ENCODE measurements at places on chromosomes 1 and 21. TPM values are rescaled to one million over a fixed set of nuclear protein-coding genes. Genes with fewer than 3 reads are reported as not detected.

DNA sequence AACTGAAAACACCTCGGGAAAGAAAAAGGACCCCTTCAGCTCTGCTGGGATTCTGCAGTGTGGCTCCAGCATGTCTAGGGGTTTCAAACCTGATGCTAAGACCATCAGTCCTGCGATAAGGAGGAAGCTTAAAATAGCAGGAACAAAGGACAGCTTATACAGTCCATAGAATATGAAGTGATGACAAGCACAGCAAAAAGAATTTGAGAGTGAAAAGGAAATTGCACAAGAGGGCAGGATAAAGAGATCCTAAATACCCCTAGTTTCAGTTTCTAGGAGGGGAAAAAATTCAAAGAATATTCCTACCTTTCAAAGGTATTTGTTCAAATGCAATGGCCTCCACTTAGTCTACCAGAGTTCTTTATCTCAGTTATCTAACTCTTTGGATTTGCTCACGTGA is 171.4 kb downstream of the TGFB2 start:
- no peaks in the 10 kb centered on the region for H3K4me1 ChIP-seq
- peak overlapping the region; percentile 55 for H3K27ac ChIP-seq
- no peaks in the 10 kb centered on the region for H3K27me3 ChIP-seq
- H3K36me3 ChIP-seq, result no peaks in the 10 kb centered on the region

DNA sequence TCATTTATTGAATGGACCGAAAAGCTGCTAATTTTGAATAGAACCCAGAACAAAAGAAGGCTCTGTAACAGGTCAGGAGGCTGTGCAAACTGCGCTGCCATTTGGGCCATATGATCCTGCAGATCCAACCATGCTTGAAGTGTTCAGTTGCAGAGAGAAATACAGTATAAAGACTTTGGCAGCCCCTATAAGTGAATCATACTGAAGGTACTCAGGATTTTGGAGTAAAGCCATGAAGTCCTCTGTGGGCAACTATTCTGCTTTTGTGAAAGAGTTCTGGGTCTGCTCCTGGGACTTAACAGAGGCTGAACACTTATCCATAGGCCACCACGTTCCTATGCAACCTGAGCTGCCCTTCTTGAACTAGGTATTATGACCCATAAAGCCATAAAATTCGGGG is 1613.6 kb upstream of the PRMT6 start:
- no peaks in the 10 kb centered on the region for H3K27me3 ChIP-seq
- DNase-seq, result no peak
- no peaks in the 10 kb centered on the region for H3K4me1 ChIP-seq
- H3K36me3 ChIP-seq, result no peaks in the 10 kb centered on the region
- H3K4me3 ChIP-seq, result no peak overlapping the region
- no peak overlapping the region for H3K27ac ChIP-seq

Gene GNAT2
- total RNA-seq, result 0.44 TPM

Gene DEPDC1
- total RNA-seq, result 43.0 TPM

Gene SLC45A1
- 11.3 TPM for total RNA-seq

All from Panc1 (cell line).